ENCODE measurements at places on chromosomes 12 and 14. TPM values are rescaled to one million over a fixed set of nuclear protein-coding genes. Genes with fewer than 3 reads are reported as not detected.

WNT5B gene
- 3.5 TPM for total RNA-seq

RASSF9 gene
- 0.55 TPM for total RNA-seq

BMAL2 gene
- total RNA-seq, result 0.96 TPM

KRT5 gene
- not detected for total RNA-seq

IL26 gene
- total RNA-seq, result not detected

IQSEC3 gene
- total RNA-seq, result 35.4 TPM

OR6C4 gene
- total RNA-seq, result not detected

RFX4 gene
- not detected for total RNA-seq

CARMIL3 gene
- 1.9 TPM for total RNA-seq

DNA sequence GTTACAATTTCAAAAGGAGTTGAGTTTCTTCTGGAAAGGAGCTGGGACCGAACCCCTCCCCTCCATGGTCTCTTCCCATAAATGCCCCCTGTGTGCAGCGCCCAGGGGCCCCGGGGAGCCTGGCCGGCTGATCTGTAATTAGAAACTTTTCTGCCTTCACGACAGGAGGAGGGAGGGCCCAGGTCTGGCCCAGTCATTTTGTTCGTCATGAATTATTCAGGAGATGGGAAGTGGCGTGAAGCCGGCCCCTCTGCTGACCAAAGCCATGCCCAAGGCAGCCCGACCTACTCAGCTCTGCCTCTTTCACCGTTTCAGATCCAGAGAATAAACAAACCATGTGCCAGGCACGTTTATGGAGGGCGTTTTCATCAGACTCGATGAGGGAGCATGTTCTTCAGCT, 33.3 kb upstream of the MSI1 start:
- no peak for DNase-seq

DNA sequence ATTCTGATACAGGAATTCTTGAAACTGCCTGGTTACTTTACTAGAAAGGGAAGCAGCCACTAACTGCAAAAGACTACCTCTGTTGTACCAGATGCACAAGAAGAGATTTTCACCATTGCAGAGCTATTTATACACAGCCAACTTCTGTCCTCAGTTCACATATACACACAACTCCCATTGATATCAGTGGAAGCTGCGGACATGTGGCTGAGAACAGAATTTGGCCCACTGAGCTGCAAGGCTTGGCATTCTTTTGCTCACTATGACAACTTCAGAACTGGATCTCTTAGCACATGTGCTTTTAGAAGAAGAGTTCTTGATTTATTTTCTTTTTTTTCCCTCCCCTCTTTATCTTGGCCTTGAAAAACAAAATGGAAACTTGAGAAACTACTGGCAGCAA, 28.3 kb downstream of the PTPRO start:
- DNase-seq, result no peak

DNA sequence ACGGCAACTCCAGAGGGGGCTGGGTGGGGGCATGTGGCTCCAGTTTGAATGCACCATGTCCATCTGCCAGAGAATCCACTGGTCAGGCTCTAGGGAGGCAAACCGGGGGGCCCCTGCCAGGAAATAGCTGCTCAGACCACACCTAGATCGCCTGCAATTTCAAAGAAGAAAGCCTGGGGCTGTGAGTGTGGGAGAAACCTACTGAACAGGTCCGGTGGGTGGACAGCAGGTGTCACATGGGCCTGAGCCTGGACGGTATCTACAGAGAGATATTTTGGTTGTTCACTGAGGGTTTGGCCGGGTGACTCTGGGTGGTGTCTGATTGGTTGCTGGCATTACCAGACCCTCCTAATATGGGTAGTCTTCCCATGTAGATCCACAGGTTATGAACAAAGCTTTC, 32.0 kb downstream of the DAO start:
- DNase-seq, result no peak

DNA sequence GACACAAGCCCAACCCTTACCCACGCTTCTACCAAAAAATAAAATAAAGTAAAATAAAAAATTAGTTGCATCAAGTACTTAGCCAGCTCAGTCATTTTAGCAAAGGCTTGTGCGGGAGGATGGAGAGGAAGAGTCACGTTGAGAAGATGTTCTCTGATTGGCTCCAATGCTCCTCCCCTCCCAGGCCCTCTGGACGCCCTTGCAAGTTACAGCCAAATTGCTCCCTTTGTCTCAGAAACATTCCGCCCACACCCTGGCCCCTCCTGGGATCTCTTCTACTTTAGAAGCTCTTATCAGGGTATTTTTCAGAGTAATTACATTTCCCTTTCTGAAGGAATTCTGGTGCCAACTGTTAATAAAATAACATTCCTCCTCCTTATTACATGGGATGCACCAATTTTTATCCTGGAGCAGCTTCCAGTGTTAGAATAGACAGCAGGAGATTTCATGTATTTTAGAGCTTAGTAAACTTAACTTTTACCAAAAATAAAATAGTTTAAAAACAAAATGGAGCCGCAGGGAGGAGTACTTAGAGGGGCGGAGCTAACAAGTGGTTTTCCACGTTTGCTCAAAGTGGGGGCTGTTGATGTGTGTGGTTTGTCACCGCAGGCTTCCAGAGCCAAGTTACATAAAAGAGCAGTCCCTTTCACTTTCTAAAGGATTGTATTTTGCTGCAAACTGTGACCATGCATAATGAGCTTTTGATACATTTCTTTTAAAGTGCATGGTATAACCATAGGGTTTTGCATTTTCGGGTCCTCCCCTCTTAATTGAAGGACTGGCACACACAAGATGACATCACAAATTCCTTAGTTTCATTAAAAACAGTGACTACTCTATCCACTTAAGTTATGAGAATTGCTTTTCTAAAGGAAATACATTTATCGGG, 71.7 kb upstream of the RAP1B start:
- peak; percentile 24 for DNase-seq

- DNase-seq, result no peak
Observed at GRCh38 chr12:110919720-110920119, 659 bp downstream of the MYL2 start.

All from transverse colon (tissue), 4 donors.